ENCODE measurements at places on chromosomes 3 and 15.

- DNase-seq, result no peak
These were observed 1.6 kb upstream of the SEMA3B start for GRCh38 chr3:50267280-50267913.

DNA sequence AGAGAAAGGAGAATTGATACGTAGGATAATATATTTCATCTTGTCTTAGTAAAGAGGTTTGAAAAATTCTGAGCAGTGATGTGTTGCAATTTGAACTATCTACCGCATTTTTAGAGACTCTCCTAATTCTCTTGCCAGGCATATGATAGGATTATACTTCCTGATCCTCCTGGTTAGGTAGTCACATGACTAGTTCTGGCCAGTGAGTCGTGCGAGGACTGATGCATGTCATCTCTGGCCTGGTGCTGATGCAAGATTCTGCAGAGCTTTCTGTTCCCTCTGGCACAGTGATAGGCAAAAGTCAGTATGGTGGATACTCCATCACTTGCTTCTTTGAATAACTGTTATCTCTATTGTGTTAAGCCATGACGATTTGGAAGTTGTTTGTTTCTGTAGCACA is 277.6 kb upstream of the NAALADL2 start:
- no peak for DNase-seq

DNA sequence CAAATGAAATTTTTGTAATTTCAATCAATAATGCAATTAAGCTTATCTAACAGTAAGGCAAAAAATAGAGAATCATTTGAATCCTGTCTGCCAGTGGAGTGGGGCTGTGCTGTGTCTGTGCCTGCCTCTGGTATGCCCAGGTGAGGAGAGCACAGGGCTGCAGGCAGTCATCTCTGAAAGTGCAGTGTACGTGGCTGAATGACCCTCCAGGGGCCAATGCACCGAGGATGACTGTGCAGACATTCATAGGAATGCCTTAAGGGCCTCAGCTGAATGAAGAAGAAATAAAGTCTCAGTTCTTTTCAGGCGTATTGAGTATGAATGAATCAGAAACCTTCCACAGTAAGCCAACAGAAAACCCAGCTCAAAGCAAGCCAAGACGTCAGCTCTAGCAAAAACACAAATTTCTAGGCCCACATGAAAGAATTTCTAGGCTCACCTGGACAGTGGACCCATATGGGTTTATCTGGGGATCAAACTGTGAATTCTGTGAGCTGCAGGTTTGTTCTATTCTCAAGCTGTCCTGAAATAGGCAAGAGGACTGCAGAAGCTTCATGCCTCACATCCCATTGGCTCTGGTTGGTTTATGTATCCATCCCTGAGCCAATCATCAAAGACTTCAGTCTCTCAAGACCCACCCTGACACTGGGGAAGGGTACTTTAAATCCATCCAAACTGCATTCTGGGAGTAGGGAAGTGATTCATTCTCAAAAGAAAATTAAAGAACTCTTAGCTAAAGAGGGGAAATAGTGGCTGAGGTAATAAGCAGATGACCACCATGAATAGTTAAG is 123.4 kb downstream of the SSR3 start:
- DNase-seq, result no peak

GRCh38 chr15:63439536-63440264 is 58.1 kb upstream of the CA12 start:
- no peak for DNase-seq

DNA sequence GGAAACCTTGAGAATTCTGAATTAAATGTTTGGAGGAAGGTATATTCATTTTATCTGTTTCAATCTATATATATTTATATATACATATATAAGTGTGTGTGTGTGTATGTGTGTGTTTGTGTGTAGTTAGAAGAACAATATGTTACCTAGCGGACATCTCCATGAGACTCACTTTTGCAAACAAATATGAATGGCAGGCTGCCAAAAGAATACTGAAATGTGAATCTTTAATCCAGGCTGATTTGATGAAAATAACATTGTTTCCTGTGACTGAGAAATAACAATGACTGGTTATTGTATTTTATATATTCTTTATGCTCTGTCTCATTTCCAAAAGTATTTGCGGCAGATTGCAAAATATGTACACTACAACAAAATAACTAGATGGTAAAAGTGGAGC is 255.5 kb upstream of the TGFBR2 start:
- no peak for DNase-seq

DNA sequence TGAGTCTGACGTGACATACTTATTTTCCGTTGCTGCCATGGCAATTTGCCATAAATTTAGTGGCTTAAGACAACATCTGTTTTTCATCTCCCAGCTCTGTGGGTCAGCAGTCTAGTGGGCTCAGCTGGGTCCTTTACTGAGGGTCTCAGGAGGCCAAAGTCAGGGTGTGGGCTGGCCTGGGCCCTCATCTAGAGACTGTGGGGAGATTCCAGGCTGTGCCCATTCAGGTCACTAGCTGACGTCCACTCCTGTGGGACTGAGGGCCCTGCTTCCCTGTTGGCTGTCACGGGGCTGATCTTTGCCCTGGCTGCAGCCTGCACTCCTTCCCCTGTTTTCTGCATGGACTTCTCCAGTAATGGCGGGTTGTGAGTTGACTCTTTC is 19.1 kb downstream of the FGD5 start:
- no peak for DNase-seq

DNA sequence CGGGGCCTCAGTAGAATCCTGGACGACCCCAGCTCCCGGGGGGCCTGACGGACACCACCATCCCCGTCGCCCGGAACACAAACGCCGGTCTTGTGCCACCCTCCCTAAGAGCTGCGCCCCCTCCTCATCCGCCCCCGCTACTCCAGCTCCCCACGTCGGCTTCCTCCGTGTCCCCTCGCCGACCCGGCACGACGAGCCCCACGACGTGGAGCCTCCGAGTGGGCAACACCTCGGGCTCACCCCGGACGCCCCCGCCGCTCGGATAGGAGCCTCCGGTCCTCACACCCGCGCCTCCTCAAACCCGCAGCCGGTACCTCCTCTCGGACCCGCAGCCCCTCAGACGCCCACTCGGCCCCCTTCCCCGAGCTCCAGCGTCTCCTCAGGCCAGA is 525 bp downstream of the NPTN start:
- DNase-seq, result no peak

GRCh38 chr3:190533511-190534281 is 19.8 kb downstream of the IL1RAP start:
- DNase-seq, result no peak

DNA sequence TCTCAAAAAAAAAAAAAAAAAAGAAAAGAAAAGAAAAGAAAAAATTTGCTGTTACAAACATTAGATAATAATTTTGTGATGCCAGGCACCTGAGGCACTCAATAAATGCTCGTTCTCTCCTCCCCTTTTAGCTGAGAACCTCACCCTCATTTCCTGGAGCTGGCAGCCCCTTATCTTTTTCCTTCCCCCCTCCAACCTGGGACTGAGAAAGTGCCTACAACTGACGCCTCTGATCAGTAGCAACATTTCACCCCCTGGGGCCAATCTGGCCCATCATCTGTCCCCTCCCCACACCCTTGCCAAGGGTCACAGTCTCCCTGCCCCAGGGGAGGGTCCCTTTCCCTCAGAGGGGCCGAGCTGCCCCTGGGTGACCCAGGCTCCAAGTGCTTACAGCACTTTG is 12.6 kb upstream of the RNU6-1 start:
- DNase-seq, result no peak

GRCh38 chr3:129161860-129162271 is 1.0 kb upstream of the ISY1 start:
- no peak for DNase-seq

- DNase-seq, result no peak
These were observed 60.8 kb downstream of the RIOX2 start for GRCh38 chr3:97911459-97911858.

DNA sequence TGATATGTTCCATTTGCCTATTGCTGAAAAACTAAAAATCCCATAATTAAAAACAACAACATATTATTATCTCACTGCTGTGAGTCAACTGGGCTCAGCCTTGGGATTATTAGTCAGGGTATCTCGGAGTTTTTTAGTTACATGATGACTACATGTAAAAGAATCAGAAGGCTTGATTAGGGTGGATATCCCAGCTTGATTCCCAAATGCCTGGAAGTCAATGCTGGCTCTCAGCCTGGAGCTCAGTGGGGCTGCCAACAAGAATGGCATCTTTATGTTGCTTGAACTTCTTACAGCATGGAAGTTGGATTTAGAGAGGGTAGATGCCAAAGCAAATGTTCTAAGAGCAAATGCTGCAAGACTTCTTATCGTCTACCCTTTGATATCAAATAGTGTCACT is 278.5 kb downstream of the PLOD2 start:
- DNase-seq, result no peak

GRCh38 chr15:80478075-80478474 is 73.9 kb downstream of the ARNT2 start:
- no peak for DNase-seq

- no peak for DNase-seq
These were observed 132.9 kb downstream of the TPRG1 start for GRCh38 chr3:189304465-189305351.

DNA sequence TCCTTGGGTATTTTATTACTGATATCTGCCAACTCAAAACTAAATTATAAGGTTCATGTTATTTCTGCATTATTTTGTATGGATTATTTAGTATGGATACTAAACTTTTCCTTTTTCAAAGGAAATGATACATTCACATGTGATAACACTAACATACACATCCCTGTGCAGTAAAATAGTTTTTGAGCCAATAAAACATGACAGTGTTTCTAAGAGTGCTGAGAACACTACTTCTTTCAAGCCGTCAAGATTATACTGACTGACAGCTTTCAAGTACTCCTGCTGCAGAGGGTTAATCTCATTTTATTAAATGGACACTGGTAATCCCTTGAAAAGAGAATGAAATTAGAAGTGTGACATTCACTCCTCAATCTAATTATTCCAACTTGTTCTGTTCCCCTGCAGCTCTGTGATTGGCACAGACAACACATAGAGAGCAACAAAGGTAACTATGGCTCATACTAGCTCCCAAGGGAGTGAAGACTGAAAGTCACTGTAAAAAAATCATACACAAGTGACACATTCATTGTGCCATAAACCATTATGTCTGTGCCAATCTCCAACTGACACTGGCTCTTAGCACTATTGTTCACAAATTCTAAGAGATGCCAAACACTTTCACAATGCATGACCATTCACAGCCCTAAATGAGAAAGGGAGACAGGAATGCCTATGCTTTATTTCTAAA is 468.6 kb downstream of the SHQ1 start:
- DNase-seq, result no peak

- no peak for DNase-seq
These were observed 34.7 kb downstream of the SCG5 start for GRCh38 chr15:32676169-32676568.

- no peak for DNase-seq
These were observed 81.0 kb downstream of the FBXL2 start for GRCh38 chr3:33358172-33358781.

- DNase-seq, result no peak
These were observed 41.7 kb upstream of the GP5 start for GRCh38 chr3:194440756-194441155.

- no peak for DNase-seq
These were observed 8.5 kb downstream of the HOMER2 start for GRCh38 chr15:82944056-82944455.

- DNase-seq, result no peak
These were observed 6.8 kb downstream of the RARRES1 start for GRCh38 chr3:158725348-158726011.

DNA sequence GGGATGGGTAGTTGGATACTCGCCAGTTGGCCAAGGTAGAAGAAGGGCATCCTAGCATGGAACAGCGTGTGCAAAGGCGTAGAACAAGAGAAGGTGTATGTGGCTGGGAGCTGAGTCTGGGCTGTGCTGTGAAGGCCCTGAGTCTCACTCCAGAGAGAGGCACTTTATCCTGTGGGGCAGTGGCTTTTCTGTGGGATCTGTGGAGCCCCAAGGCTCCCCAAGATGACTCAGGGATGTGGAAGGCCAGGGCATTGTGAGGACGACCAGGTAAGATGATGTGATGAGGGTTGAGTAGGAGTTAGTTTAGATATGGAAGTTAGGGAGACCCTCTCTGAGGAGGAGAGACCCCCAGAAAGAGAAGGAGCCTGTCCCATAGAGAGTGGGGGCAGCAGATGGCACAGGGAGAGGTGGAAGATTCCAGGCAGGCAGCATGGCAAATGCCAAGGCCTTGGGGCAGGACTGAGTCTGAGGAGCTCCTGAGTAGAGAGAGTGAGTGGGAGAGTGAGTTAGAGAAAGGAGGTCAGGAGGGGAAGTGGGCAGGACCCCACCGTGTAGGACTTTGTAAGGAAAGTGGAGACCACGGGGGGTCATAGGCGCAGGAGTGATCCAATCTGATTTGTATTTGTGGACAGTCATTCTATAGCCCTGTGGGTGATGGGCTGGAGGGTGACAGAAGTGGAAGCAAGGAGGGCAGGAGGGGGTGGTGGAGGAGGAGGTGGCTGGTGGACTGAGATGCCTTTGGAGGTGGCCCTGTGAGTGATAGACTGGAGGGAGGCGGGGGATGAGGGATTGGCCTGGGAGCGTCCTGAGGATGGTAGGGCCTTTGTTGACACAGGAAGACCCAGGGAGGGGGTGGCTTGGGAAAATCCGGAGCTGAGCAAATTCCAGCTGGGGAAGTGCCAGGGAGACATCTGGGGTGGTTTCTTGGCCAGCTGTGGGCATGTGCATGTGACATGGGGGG is 50.3 kb downstream of the FBLN2 start:
- DNase-seq, result no peak

DNA sequence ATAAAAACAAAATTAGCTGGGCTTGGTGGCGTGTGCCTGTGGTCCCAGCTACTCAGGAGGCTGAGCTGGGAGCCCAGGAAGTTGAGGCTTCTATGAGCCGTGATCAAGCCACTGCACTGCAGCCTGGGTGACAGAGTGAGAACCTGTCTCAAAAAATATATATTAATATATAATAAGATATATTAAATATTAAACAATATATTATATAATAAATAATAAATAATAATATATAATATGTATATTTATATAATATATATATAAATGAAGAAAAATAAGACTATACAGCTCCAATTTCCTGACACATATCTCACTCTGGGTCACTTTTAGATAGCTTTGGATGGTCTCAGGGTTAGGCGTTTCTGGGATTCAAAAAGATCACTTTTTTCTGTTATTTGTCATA is 74.2 kb upstream of the DPPA4 start:
- DNase-seq, result no peak

- DNase-seq, result no peak
These were observed 69.4 kb downstream of the BFSP2 start for GRCh38 chr3:133469140-133469731.
